ENCODE measurements at places on chromosomes 16 and 17.

- no peak for DNase-seq
Measured at GRCh38 chr17:3732210-3732621, 8.5 kb downstream of the HASPIN start.

- no peak for DNase-seq
Measured at GRCh38 chr17:1834380-1835149, 4.8 kb downstream of the RPA1 start.

DNA sequence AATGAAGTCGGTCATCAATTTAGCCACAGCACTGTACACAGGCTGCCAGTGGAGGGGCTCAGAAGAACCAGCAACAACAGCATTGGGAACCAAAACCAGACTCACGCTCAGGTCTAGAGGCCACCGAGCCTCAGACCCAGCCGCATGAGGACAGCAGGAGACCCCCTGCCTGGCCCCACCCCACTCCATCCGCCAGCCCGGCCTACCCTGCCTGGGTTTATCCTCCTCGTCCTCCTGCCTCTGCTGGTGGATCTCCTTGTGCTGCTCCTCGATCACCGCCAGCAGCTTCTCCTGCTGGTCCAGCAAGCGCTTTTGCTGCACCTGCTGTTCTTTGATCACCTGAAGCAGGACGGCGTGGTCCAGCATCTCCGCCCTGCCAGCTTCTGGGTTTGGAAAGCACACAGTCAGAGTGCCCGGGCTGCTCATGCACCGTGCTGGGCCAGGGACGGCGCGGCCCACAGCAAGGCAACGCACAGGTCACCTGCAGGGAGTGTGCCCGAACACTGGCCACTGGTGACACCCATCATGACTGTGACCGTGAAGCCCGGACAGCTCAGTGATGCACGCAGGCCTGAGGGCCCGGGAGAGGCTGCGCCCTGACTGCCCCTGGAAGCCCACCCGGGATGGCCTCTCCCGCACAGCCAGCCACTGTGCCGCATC is 7.7 kb downstream of the NDUFAF8 start:
- DNase-seq, result no peak

GRCh38 chr16:80287674-80288073 is 253.1 kb upstream of the DYNLRB2 start:
- no peak for DNase-seq

- DNase-seq, result no peak
Measured at GRCh38 chr17:68431661-68432071, 25.6 kb downstream of the WIPI1 start.

- no peak for DNase-seq
Measured at GRCh38 chr17:68196394-68197090, 51.3 kb upstream of the AMZ2 start.

DNA sequence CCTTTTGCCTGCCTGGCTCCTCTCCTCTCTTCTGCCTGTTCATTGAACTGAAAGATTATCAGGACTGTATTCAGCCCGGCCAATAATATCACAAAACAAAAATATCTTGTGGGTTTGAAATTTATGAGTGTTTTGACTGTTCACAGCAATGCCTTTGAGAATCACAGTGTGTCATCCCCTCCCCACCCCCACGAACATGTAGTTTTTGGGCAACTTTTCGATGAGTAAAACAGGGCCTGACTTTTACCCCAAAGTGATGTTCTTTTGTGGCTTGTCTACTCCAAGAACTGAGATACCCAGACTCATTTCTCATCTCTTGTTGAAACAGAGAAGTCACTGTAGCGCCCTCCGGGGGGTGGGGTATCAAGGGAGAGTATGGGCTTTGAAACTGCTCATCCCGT is 675.7 kb downstream of the WWOX start:
- no peak for DNase-seq

Measured in stimulated activated CD8-positive, alpha-beta memory T cell treated with anti-CD3 and anti-CD28 coated beads, Interleukin-4, amount 100 ng/mL, for 1 hour (primary cell).